ENCODE measurements at places on chromosomes 6 and 20. TPM values are rescaled to one million over a fixed set of nuclear protein-coding genes. Genes with fewer than 3 reads are reported as not detected.

Gene GSTA4
- 0.34 TPM for polyA plus RNA-seq

Gene SAMD5
- polyA plus RNA-seq = not detected

Gene PRICKLE4
- polyA plus RNA-seq = not detected

Gene SIRPB1
- 437 TPM for polyA plus RNA-seq

Gene TMEM244
- not detected for polyA plus RNA-seq

Gene KIAA0408
- polyA plus RNA-seq = 0.03 TPM

Gene E2F1
- 0.17 TPM for polyA plus RNA-seq

Gene FAM83C
- polyA plus RNA-seq = not detected

Gene MAS1
- polyA plus RNA-seq = not detected

Gene SASH1
- polyA plus RNA-seq = 5.1 TPM

Gene AHI1
- 2.8 TPM for polyA plus RNA-seq

Gene BYSL
- polyA plus RNA-seq = 2.7 TPM

Gene SLC17A3
- polyA plus RNA-seq = not detected

Gene NFKBIL1
- 8.0 TPM for polyA plus RNA-seq

Gene LY6G6F
- 0.51 TPM for polyA plus RNA-seq

Gene POPDC3
- polyA plus RNA-seq = not detected

Gene SOX12
- 0.03 TPM for polyA plus RNA-seq

Gene ZC2HC1B
- polyA plus RNA-seq = not detected

Gene DDX43
- 0.23 TPM for polyA plus RNA-seq

Gene RAD21L1
- polyA plus RNA-seq = not detected

Gene PTPRA
- 25.7 TPM for polyA plus RNA-seq

Gene NRN1
- polyA plus RNA-seq = not detected

Gene LTV1
- polyA plus RNA-seq = 11.6 TPM

Gene CALHM5
- not detected for polyA plus RNA-seq

Gene TAP2
- polyA plus RNA-seq = 38.7 TPM

Gene GNMT
- 7.8 TPM for polyA plus RNA-seq

Gene SYTL3
- 14.8 TPM for polyA plus RNA-seq

Gene EDN3
- polyA plus RNA-seq = not detected

Gene THBD
- polyA plus RNA-seq = 30.2 TPM

Gene BNIP5
- not detected for polyA plus RNA-seq

Gene HLA-DRA
- 4,194 TPM for polyA plus RNA-seq

Gene CLVS2
- not detected for polyA plus RNA-seq

Gene SIM1
- not detected for polyA plus RNA-seq

Gene BPIFB1
- not detected for polyA plus RNA-seq

Gene RAET1L
- not detected for polyA plus RNA-seq

Gene ZFP57
- not detected for polyA plus RNA-seq

Gene UST
- 0.33 TPM for polyA plus RNA-seq

Gene B4GALT5
- 2.7 TPM for polyA plus RNA-seq

Gene OLIG3
- not detected for polyA plus RNA-seq

Gene OR2B6
- not detected for polyA plus RNA-seq

Gene LTB
- 25.5 TPM for polyA plus RNA-seq

Gene PKHD1
- polyA plus RNA-seq = not detected

Gene APOBEC2
- polyA plus RNA-seq = 0.14 TPM

Gene GSTA2
- polyA plus RNA-seq = not detected

Gene SLC35D3
- not detected for polyA plus RNA-seq
